Upper lobe of right lung (tissue), 1 donor: ENCODE measurements at places on chromosomes 2 and 18.

DNA sequence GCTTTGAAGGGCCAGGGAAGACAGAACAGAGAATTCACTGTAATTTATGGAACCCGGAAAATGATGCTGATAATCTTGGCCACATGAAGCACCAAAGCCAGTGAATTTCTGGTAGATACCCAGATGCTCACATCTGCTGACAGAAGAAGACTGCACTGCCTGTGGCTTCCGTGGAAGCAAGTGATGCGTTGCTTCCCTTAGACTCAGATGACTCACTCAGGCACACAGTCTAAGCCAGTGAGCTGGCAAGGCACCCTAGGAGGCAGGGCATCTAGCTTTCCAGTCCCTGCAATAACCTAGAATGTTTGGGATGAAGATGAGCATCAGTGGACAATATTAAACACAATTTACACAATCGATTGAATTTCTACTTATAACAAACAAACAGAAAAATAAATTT lies 284.7 kb downstream of the CMPK2 start:
- H3K27ac ChIP-seq = no peak overlapping the region
- H3K36me3 ChIP-seq = no peaks in the 10 kb centered on the region
- H3K4me3 ChIP-seq = no peak overlapping the region
- H3K4me1 ChIP-seq = no peaks in the 10 kb centered on the region
- no peak for DNase-seq

DNA sequence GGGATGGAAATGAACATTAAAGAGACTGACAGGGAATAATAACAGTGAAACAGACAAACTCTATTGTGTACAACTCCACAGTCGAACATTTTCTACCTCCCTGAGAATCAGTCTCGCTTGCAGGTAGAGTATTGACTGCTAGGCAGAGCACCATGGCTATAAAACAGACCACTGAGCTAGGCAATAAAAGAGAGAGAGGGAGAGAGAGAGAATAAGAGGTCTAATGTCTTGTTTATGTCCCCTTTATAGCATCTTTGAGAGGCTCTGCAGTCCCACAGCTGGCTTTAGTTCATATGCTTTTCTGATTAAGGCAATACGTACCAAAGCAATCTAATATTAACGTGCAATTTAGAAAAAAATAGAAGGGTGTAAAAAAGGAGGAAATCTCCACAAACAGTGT lies 652.6 kb downstream of the NRXN1 start:
- H3K27ac ChIP-seq = no peak overlapping the region
- no peak overlapping the region for H3K4me3 ChIP-seq
- H3K4me1 ChIP-seq = no peaks in the 10 kb centered on the region

GRCh38 chr2:46872902-46873603 lies 42.6 kb downstream of the MCFD2 start:
- no peak overlapping the region for H3K4me3 ChIP-seq
- H3K4me1 ChIP-seq = peaks cover 43% of the 10 kb centered on the region
- DNase-seq = no peak
- H3K27ac ChIP-seq = peak overlapping the region; percentile 24
- H3K27me3 ChIP-seq = no peaks in the 10 kb centered on the region
- H3K36me3 ChIP-seq = no peaks in the 10 kb centered on the region

GRCh38 chr2:201248288-201248844 lies 12.0 kb upstream of the CASP8 start:
- no peak overlapping the region for H3K4me3 ChIP-seq
- peaks cover 9% of the 10 kb centered on the region for H3K4me1 ChIP-seq
- H3K36me3 ChIP-seq = no peaks in the 10 kb centered on the region
- no peak for DNase-seq
- H3K27ac ChIP-seq = no peak overlapping the region
- no peaks in the 10 kb centered on the region for H3K27me3 ChIP-seq

- H3K36me3 ChIP-seq = no peaks in the 10 kb centered on the region
- H3K27ac ChIP-seq = no peak overlapping the region
- no peak overlapping the region for H3K4me3 ChIP-seq
- H3K27me3 ChIP-seq = no peaks in the 10 kb centered on the region
Observed at GRCh38 chr2:162732946-162733698, 105.4 kb downstream of the KCNH7 start.
